ENCODE measurements at places on chromosomes 4 and X. TPM values are rescaled to one million over a fixed set of nuclear protein-coding genes. Genes with fewer than 3 reads are reported as not detected.

Gene HADH
- 16.5 TPM for total RNA-seq

GRCh38 chr4:120304801-120305200 lies 238.2 kb upstream of the MAD2L1 start:
- H3K4me3 ChIP-seq = no peak overlapping the region
- no peak overlapping the region for H3K27ac ChIP-seq
- H3K27me3 ChIP-seq = no peaks in the 10 kb centered on the region
- no peaks in the 10 kb centered on the region for H3K4me1 ChIP-seq
- no peaks in the 10 kb centered on the region for H3K36me3 ChIP-seq

DNA sequence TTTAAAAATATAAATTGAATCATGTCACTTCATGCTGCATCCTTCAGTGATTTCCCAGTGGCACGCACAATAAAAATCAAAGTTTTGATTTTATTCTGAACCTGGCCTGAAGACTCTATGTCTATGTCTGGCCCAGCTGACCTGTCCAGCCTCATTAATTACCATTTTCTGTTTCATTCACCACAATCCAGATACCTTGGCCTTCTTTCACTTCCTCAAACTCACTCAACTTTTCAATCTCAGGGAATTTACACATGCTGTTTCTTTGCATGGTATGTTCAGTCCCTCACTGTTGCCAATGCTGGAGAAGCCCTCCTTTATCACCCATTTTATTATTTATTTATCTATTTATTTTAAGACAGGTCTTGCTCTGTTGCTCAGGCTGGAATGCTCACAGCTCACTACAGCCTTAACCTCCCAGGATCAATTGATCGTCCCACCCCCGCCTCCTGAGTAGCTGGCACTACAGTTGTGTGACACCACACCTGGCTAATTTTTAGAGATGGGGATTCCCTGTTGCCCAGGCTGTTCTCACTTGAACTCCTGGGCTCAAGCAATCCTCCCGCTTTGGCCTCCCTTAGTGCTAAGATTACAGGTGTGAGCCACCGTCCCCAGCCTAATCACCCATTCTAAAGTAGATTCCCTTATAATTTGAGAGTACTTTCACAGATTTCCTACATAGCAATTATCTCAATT lies 43.1 kb downstream of the ZGRF1 start:
- H3K4me3 ChIP-seq = no peak overlapping the region
- no peak overlapping the region for H3K27ac ChIP-seq
- no peak for DNase-seq
- no peaks in the 10 kb centered on the region for H3K36me3 ChIP-seq

DNA sequence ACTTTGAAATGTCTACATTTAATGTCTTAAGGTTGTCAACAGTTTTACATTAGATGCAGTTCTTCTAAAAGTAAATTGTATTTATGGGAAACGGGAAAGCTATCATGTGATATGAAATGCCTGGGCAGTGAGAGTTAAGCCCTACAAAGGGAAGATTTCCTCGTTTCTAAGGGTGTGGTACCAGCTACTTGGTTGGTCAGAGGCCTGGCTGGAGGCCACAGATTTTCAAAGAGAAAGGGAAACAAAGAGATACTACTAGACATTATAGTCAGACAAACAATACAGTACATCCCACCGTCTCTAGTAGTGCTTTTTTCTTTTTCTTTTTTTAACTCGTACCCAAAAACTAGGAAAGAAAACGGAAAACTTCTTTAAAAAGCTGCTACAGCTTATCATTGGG lies 467.8 kb downstream of the PCDH7 start:
- H3K36me3 ChIP-seq = no peaks in the 10 kb centered on the region
- no peak for DNase-seq
- H3K4me3 ChIP-seq = no peak overlapping the region
- no peaks in the 10 kb centered on the region for H3K27me3 ChIP-seq
- no peak overlapping the region for H3K27ac ChIP-seq

Gene USP51
- 0.85 TPM for total RNA-seq
